ENCODE measurements at places on chromosomes 2 and 18.

- DNase-seq: no peak
Observed at GRCh38 chr2:199659207-199659606, 191.8 kb downstream of the FTCDNL1 start.

- no peak for DNase-seq
Observed at GRCh38 chr2:174615871-174616436, 18.4 kb upstream of the WIPF1 start.

DNA sequence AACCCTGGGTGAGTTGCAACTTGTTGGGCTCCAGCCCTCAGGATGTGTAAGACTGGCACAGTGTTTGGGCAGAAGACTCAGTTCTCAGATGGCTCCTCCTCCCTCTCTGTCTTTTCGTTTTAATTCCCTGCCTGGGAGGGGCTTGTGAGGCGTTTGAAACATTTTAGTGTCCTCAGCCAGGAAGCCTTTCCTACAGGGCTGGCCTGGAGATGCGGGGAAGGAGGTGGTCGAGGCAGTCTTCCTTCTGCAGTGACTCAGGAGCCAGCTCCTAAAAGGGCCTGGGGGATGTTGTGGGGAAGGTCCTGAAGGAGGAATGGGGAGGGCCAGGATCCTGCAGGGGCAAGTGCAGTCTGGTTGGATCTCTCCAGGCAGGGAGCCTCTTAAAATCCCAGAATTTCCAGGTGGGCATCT is 22.1 kb upstream of the IGFBP5 start:
- no peak for DNase-seq

GRCh38 chr2:83953697-83954096 is 505.4 kb downstream of the SUCLG1 start:
- DNase-seq: no peak

DNA sequence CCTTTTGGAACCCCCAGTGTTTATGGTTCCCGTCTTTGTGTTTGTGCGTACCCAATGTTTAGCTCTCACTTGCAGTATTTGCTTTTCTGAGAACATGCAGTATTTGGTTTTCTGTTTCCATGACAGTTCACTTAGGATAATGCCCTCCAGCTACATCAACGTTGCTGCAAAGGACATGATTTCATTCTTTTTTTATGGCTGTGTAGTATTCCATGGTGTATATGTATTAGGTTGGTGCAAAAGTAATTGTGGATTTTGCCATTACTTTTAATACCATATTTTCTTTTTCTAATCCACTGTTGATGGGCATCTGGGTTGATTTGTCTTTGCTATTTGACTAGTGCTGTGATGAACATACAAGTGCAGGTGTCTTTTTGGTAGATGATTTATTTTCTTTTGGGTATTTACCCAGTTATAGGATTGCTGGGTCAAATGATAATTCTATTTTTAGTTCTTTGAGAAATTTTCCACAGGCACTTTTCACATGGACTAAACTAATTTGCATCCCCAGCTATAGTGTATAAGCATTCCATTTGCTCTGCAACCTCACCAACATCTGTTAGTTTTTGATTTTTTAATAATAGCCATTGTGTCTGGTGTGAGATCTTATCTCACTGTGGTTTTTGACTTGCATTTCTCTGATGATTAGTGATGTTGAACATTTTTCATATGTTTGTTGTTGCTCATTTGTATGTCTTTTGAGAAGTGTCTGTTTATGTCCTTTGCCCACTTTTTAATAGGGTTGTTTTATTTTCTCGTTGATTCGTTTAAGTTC is 63.6 kb downstream of the CERS6 start:
- no peak for DNase-seq

DNA sequence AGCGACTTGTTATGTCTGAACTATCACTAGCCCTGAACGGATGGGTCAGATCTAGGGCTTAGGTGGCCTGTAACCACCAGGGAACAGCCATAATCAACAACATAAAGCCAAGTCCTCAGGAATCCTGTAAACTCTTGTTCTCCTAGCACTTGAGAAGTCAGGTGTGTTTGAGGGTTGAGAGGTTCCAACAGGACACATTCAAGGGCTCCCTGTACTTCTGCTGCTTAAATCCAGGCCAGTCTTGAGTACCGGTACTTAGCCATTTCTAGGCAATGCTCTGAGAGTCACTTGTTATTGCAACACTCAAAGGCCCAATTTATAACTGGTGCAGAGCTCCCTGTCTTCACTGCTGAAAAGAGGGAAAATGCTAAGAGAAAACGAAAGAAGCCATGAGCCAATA is 21.6 kb upstream of the SLC40A1 start:
- no peak for DNase-seq

DNA sequence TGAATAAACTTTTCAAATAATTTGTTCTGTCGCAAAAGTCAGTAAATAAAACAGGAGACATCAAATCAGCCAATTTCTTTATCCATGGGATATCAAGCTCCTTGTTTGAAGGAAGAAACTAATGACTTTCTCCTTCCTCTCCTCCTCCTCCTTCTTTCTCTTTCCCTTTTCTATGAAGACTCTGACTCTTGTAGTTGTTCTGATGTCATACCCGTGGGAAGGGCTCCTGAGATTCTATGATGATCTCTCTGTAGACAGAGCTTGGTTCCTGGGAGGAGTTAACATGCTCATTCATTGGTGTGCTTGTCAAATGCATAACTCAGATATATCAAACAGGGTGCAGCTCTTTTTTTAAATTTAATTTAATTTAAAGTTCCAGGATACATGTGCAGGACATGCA is 118.7 kb upstream of the KCTD1 start:
- no peak for DNase-seq

DNA sequence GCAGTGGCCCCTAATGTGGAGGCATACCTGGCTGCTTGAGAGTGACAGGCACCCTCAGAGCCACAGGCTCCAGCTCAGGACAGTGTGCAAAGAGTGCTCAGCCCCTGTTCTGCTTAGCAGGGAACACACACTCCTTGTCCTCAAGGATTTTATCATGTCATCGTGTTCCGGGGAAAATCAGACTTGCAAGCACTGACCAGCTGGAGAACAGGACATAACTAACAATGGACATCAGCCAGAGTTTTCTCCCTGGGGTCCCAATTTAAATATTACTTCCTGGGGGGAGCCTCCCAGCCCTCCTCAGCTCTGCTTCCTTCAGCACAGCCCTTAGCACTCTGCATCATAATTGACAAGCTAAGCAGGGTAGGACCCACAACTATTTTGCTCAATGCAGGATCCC is 175.4 kb upstream of the ACAA2 start:
- DNase-seq: no peak

GRCh38 chr2:150403457-150403856 is 84.0 kb downstream of the RND3 start:
- no peak for DNase-seq

GRCh38 chr2:70620020-70620419 is 66.4 kb upstream of the TGFA start:
- DNase-seq: no peak

DNA sequence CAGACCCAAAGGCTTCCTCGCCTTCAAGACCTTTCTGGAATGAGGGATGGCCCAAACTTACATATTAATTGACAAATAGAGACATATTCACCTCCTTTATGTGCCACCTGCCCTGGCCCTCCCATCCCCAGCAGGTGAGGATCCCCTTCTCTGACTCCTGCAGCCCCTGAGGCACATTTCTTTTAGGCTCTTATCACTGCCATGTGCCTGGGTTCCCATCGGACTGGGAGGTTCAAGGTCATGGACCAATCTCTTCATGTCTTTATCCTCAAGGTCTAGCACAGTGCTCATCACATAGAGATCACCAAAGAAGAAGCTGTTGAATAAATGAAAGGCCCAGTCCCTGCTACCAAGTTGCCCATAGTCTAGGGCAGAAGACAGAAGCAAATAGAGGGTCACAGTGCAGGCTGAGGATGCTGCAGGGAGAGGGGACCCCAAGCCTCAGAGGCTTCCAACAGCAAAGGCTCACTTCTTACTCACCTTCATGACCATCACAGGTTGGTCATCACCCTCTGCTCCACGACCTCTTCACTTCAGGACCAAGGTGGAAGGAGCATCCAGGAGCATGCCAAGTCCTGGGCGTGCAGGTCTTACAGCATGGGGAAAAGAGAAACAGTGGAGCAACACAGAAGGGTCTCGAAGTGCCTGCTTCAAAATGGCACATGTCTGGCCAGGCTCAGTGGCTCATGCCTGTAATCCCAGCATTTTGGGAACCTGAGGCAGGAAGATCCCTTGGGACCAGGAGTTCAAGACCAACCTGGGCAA is 193.9 kb downstream of the SMAD2 start:
- DNase-seq: no peak

- no peak for DNase-seq
Observed at GRCh38 chr2:205324355-205324754, 357.9 kb upstream of the NRP2 start.

DNA sequence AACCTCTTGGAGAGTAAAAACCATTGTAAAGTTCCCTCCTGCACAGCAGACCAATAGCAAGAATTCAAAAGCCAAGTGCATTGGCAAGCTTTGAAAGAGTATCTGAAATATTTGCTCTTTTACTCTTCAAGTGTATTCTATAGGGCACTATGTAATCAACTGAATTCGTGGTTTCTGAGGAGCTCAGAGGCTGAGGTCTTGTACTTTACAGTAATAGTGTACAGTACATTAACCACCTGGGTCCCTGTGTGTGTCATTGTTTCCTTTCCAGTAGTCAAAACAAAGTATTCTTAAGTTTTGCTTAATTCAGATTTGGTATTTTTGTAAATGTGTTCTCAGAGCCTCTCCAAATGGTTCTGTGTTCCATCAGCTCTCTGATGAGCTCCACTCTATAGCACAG is 769.7 kb downstream of the LRRTM4 start:
- no peak for DNase-seq

- DNase-seq: no peak
Observed at GRCh38 chr18:58284699-58285448, 240.8 kb downstream of the NEDD4L start.

DNA sequence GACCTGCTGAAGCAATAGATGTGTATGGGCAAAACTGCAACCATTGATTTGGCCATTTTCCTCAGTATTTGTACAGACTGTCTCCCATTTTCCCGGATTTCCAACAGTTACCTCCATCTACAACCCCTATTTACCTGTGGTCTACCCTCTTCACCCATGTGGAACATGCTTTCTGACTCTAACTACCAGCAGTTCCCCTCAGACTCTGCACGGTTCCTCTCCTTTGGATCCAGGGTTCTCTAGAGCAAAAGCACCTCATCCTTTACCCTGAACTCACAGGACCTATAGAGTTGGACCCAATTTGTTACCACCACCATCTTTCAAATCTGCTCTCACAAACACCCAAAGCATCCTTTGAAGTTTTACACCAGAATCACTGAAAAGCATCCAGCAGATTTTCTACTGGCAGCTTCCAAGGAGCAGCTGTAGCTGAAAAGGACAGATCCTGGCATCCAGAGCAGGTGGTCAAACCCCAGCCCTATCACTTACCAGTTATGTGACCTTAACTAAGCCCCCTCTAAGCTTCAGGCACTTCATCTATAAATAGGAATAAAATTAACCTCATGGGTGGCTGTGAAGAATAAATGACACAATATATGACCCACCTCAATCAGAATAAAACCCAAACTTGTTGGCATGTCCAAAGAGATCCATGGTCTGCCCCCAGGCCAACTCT is 15.3 kb downstream of the CYTIP start:
- DNase-seq: no peak

DNA sequence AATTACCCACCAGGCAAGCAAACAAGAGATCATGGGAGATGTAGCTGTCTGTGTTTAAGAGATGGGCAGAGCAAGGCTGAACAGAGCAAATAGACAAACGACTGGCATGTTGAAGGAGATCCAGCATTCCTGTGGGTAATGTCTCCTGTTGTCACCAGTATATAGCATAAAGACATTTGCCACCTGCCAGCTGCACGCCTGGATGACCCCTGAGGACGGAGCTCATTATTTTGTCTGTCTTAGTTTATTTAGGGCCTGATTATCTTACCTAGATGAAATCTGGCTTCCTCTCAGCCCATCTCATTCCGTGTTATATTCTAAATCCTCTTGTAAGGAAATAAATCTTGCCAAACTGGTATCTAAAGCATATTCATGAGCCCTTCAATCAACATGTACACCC is 510.3 kb upstream of the LINC00305 start:
- no peak for DNase-seq

GRCh38 chr18:68429841-68430240 is 285.1 kb downstream of the TMX3 start:
- DNase-seq: no peak

DNA sequence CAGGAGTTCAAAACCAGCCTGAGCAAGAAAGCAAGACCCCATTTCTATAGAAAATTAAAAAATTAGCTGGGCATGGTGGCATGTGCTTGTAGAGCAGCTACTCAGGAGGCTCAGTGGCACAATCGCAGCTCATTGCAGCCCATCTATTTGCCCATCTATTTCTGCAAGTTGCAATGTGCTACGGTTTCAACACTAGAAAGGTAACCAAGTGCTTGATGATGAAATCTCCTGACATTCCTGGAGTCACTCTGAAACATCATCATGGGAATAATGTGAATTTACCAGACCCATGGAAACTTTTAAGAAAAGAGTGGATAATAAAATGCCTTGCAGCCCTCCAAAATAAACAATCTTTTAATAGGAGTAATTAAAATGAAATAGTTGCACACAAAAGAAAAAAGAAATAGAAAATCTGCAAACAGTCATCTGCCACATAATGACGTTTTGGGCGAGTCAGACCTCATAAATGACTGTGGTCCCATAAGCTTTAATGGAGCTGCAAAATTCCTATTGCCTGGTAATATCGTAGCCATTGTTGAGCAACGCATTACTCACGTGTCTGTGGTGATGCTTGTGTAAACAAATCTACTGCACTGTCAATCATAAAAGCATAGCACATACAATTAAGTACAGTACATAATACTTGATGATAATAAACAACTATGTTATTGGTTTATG is 46.6 kb upstream of the AMMECR1L start:
- no peak for DNase-seq

- DNase-seq: no peak
Observed at GRCh38 chr2:1751767-1752725, 7.7 kb upstream of the PXDN start.

DNA sequence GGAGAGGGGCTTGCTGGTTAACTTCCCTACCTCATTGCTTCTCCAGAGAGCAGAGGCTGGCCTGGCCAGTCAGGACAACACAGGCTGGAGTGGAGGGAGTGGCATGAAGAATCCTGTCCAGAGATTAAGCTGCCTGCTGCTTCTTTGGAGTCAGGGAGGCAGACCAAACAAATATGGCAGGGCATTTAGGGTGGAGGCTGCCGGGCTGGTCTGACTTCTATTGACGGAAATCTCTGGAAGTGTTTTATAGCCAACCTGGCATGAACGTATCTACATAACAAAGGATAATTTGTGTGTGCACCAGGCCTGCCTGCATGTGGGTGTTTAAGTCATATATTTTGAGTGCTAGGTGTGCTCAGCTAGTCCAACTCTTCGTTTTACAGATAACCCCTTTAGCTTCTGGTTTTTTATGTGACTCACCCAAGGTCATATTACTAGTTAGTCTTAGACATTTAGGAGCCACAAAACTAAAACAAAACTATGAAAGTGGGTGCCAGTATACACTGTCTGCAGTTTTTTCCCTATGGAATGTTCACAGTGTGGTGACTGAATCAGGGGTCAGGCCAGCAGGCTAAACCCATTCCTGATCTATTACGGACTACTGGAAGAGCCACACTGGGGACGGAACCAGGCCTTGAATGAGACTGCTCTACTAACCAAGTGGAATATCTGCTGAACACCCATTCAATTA is 5.5 kb downstream of the NPC1 start:
- no peak for DNase-seq
